Activated CD8-positive, alpha-beta memory T cell treated with anti-CD3 and anti-CD28 coated beads for 1 hour (primary cell): ENCODE measurements at places on chromosomes 3 and 15.

DNA sequence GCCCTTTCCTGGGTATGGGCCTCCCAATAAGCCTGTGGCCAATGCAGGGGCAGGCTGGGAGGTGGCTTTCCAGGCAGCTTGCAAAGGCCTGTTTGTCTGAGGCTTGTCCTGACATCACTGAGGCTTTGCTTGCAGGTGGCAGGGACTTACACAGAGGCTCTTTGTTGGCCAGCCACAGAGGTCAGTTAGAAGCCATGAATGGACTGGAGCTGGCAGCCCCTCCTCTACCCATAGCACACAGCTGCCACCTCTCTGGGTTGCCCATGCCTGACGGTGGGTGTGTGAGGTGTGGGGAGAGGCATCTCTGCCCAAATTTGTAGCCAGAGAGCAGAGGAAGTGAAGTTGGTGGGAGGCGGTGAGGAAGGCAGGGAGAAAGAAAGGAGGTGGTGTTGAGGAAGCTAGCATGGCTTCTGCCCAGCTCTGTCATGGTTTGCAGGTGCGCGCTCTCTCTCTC is 17.1 kb downstream of the LIMD1 start:
- no peak for DNase-seq

- no peak for DNase-seq
Observed at GRCh38 chr15:32222716-32223115, 180.4 kb downstream of the GOLGA8K start.

DNA sequence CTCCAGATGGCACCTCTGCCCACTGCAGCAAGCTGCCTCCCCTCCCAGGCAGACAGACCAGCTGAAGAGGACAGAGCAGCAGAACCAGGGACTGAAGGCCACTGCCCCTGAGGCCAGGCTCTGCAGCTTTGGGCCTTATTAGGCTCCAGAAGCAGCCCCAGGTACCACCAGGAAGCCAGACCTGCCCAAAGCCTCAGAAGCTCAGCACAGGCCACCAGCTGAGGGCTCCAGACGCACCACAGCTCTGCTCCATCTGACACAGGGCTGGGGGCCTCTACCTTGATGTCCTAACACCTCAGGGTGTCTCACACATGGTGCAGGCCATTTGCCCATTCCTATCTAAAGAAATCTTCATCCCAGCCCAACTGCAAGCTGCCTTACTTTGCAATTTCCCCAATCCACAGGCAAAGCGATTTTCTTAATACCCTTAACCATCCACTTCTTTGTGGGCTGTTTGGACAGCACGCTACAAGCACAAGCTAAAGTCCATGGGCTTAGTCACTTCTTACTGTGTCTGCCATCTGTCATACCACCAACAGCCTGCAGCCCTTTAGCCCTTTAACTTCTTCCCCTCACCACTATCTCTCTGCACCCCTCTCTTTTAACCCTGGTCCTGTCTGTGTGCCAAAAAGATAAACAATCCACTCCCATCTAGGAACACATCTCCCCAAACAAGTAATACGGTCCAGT is 112.1 kb downstream of the IQSEC1 start:
- no peak for DNase-seq

GRCh38 chr3:128301186-128302023 is 148.1 kb downstream of the EEFSEC start:
- DNase-seq = no peak

DNA sequence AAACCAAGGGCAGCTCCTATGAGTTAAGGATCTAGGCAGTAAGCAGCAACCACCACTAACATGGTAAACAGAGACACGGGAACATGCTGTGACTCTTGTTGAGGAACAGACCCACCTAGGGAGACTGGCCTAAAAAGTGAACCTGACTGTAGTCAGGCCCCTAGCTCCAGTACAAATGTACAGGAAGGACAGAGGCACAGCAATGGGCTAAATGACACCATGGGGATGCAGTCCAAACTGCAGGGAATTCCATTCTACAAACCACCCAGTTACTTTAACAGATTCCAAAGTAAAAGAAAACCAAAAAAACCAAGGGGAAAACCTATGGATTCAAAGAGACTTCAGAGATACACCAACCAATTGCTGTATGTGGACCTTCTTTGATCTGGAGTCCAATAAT is 28.2 kb upstream of the CGNL1 start:
- no peak for DNase-seq

DNA sequence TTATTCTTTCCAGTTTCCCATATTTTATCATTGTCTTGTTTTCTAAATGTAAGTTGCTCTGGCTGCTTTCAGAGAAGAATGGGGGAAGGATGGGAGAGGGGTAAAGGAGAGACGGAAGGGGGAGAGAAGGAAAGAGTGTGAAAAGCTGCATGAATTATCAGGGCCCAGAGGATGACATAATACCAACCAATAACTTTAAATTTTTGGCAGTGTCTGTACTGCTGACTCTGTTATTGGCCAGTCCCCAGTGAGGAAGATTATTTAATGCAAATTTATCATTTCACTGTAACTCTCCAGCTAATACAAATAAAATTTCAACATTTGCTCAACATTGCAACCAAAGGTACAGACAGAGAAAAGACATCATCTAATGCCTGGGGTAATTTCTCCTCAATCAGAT is 551.7 kb upstream of the CFAP20DC start:
- DNase-seq = no peak

- DNase-seq = no peak
Observed at GRCh38 chr15:100005013-100005412, 271.8 kb upstream of the LYSMD4 start.

DNA sequence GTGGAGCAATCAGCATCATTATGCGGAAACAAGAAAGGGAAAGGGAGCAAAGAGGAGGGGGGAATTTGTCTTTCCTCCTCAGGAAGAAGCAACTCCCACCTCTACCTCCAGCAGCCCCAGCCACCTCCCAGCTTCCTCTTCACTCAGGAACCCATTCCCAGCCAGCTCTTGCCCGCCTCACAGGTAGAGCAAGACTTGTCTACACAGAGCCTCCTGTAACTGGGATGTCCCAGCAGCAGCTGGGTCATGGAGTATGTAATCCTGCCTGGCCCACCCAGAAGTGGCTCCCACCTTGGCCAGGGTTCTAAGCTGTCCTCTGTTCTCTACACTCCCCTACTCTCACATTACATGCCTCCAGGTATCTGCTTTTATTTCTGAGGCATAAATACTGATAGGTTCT is 14.0 kb downstream of the IGDCC3 start:
- DNase-seq = no peak

GRCh38 chr15:31727612-31728011 is 302.7 kb upstream of the CHRNA7 start:
- no peak for DNase-seq
